Stimulated activated naive B cell treated with anti-CD40 and anti-IgM and Interleukin-4, amounts not matched to agents 10 μg/mL and 1 μg/mL and 100 μg/mL, for 72 hours (primary cell): ENCODE measurements at places on chromosomes 5 and 9.

DNA sequence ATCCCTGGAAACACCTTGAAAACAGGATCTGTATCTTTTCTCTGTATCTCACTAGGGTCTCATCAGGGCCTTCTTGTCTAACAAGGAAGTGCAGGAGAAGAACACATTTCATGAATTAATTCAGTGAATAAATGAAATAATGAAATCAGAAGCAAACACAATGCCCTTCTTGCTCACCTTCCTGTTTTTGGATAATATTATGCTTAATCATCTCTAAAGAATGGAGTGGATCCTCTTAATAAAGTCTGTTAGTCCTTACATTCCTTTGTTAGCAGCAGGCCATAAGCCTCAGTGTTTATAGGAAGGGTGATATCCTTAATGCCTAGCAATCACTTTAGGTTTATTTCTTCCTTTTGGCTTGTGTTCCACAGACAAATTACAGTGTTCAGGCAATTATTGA, 837.1 kb upstream of the SEMA6A start:
- no peaks in the 10 kb centered on the region for H3K36me3 ChIP-seq
- H3K4me1 ChIP-seq = no peaks in the 10 kb centered on the region
- no peaks in the 10 kb centered on the region for H3K27me3 ChIP-seq

GRCh38 chr5:149264439-149265067, 7.1 kb upstream of the AFAP1L1 start:
- peaks cover 6% of the 10 kb centered on the region for H3K4me1 ChIP-seq
- no peak overlapping the region for H3K27ac ChIP-seq
- H3K36me3 ChIP-seq = peaks cover 12% of the 10 kb centered on the region
- no peak overlapping the region for H3K4me3 ChIP-seq
- no peak for DNase-seq

DNA sequence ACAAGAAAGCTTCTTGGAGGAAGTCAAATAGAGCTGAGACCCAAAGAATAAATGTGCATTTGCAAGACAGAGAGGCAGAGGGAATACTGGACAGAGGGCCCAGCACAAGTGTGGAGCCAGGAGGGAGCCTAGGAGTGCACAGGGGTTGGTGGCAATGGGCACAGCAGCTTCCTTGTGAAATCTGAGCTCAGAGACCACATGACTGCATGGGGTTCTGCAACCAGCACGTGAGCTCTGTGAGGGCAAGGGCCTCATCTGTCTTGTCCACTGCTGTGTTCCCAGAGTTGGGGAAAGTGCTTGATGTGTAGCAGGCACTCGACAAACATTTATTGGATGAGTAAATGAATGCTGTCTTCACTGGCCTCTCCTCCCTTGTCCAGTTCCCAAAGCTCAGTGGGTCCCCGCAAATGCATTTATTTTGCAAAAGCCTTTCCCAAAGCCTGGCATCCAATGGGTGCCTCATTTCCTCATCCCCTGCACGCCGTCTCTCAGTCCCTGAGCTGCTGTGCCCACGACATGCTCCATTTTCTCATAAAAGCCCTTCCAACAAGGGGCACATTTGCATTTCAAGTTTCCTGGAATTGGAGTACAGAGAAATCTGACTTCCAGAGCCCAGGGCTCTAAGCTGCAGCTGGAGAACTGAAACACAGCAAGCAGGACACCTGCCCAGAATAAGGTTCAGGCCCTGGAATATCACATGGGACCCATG, 58.5 kb downstream of the KCNIP1 start:
- DNase-seq = no peak
- no peak overlapping the region for H3K27ac ChIP-seq
- H3K36me3 ChIP-seq = no peaks in the 10 kb centered on the region
- H3K4me3 ChIP-seq = no peak overlapping the region
- H3K4me1 ChIP-seq = no peaks in the 10 kb centered on the region

GRCh38 chr5:56900858-56901578, 8.4 kb upstream of the SETD9 start:
- peak; percentile 7 for DNase-seq
- H3K4me1 ChIP-seq = peaks cover 5% of the 10 kb centered on the region
- H3K27ac ChIP-seq = no peak overlapping the region
- H3K36me3 ChIP-seq = peaks cover 12% of the 10 kb centered on the region
- H3K27me3 ChIP-seq = no peaks in the 10 kb centered on the region

GRCh38 chr5:115487756-115488155, 56.8 kb downstream of the FEM1C start:
- H3K4me3 ChIP-seq = no peak overlapping the region
- H3K27ac ChIP-seq = peak overlapping the region; percentile 76
- H3K4me1 ChIP-seq = peaks cover 13% of the 10 kb centered on the region
- H3K36me3 ChIP-seq = no peaks in the 10 kb centered on the region
- peaks cover 18% of the 10 kb centered on the region for H3K27me3 ChIP-seq
- DNase-seq = peak; percentile 9

- H3K27me3 ChIP-seq = no peaks in the 10 kb centered on the region
- peak overlapping the region; percentile 79 for H3K27ac ChIP-seq
- DNase-seq = no peak
Observed at GRCh38 chr9:76530458-76531110, 71.6 kb downstream of the GCNT1 start.

DNA sequence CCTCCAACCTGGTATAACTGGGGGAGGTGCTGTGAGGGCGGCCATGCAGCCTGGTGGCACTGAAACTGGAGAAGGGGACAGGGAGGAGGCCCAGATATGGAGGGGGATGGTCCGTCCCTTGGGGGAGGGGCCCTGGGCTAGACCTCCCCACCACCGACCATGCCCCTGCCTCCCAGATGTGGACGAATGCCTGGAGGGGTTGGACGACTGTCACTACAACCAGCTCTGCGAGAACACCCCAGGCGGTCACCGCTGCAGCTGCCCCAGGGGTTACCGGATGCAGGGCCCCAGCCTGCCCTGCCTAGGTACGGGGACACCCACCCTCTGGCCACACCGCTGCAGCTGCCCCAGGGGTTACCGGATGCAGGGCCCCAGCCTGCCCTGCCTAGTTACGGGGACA, 15.4 kb upstream of the ASS1 start:
- no peak for DNase-seq
- peaks cover 45% of the 10 kb centered on the region for H3K27me3 ChIP-seq
- peaks cover 10% of the 10 kb centered on the region for H3K36me3 ChIP-seq
- H3K4me1 ChIP-seq = peaks cover 21% of the 10 kb centered on the region

- H3K4me1 ChIP-seq = peaks cover 69% of the 10 kb centered on the region
- H3K36me3 ChIP-seq = peaks cover 31% of the 10 kb centered on the region
- DNase-seq = peak; percentile 93
- no peaks in the 10 kb centered on the region for H3K27me3 ChIP-seq
- H3K4me3 ChIP-seq = peak overlapping the region; percentile 91
Observed at GRCh38 chr5:10562201-10563109, 1.4 kb upstream of the ANKRD33B start.

GRCh38 chr5:140324617-140325241, 21.7 kb downstream of the HBEGF start:
- H3K27me3 ChIP-seq = no peaks in the 10 kb centered on the region
- H3K36me3 ChIP-seq = no peaks in the 10 kb centered on the region
- DNase-seq = no peak

DNA sequence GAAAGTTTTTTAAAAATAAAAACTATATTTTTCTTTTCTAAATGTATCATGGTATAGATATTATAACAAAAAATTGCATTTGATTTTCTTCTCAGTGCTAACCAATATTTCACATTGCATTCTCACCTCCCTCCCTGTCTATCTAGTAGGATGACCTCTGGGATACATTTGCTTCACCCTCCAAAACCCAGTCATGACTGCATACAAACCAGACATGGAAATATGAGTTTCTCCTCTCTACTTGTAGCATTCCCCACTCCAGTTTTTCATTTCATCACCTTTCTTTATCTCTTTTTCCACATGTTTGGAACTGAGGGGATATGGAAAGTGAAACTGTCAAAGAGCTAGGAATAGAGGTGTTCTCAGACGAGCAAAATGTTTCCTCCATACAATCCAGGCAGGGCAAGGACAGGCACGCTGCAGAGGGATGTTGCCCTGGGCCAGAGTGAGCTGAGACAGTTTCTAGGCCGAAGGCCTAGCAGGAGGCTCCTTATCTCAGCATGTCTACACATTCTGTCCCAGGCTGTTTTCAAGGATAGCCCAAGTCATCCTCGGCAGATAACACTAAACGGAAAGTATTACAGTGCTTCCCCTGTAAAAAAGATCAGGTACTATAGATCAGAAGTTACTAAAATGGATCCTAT, 46.7 kb downstream of the MEF2C start:
- peaks cover 40% of the 10 kb centered on the region for H3K36me3 ChIP-seq
- H3K27me3 ChIP-seq = no peaks in the 10 kb centered on the region
- peaks cover 34% of the 10 kb centered on the region for H3K4me1 ChIP-seq
- H3K4me3 ChIP-seq = peak overlapping the region; percentile 68

DNA sequence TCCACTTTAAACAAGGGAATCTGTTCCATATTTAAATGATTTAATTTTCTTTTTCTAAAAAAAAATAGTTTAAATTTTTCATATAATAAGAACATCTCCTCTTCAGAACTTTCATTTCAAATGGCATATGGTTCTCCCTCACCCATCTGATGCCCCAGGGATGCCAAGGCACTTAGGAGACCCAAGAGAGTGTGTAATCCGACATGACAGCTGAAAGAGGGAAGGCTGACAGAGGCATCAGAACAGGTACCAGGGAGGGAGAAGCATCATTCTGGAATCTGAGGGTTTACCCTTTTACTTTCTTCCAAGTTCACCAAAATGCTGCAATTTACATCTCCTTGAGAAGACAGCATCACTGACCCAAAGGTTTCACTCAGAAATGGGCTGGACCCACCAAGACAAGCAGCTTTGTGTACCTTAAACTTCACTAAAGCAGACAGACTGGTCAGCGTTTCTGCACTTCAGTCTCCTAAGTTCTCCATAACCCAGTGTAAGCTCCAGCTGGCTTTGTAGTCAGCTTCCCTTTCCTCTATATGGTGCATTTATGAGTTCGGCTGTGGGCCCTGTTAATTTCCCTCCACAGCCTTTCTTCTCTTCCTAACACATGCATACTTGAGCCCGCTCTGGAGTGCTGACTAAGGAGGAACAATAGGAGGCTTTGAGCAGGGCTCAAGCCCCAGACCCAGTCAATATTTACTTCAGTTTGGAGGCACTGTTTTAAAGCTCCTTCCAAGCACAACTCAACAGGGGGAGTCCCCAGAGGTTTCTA, 17.7 kb downstream of the EFNA5 start:
- no peak for DNase-seq
- H3K27ac ChIP-seq = no peak overlapping the region
- no peaks in the 10 kb centered on the region for H3K4me1 ChIP-seq
- H3K4me3 ChIP-seq = no peak overlapping the region

GRCh38 chr5:158841481-158842276, 258.0 kb downstream of the EBF1 start:
- no peak overlapping the region for H3K4me3 ChIP-seq
- H3K4me1 ChIP-seq = peaks cover 29% of the 10 kb centered on the region
- peaks cover 39% of the 10 kb centered on the region for H3K36me3 ChIP-seq

DNA sequence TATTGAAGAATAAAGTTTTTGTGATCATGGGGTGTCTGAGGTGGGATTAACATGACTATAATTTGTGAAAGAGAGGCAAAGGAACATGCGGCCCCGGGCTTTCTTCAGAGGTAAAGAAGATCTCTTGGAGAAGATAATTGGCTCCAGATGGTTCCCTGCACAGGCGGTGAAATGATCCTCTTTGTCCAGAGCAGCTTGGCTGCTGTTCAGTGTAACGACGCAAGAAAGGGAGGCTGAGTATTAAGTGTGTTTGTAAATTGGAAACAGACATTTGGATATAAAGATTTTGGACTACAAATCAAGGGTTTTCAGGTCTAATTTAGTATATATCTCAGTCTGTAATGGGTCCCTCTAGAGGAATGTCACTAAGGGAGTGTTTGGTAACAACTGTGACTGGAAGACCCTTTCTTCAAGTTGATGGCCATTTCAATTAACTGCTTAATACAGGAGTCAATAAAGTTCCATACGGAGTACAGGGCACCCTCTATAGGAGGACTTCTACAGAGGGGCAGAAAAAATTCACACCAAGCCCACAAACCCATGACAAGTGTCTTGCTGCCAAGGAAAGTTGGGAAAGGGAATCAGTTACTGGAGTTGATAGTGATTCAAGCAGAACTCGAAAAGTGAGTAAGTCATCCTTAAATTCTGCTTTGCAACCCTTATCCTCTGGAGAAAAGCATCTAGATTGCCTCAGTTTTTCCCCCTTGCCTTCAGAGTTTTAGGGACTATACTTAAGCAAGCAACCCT, 4.1 kb downstream of the EQTN start:
- no peak overlapping the region for H3K4me3 ChIP-seq
- DNase-seq = no peak
- no peaks in the 10 kb centered on the region for H3K36me3 ChIP-seq
- no peaks in the 10 kb centered on the region for H3K4me1 ChIP-seq

DNA sequence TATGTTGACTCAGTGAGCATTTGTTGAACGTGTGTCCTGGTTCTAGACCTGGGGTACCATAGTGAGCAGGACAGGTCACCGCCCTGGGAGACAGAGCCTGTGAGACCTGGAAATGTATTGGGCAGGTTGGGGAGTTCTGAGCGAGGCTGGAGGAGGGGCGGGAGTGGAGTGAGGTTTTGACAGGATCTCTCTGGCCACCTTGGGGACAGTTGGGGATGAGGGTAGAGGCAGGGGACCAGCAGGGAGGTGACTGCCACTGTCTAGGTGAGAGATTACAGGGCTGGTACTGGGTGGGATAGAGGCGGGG, 7.4 kb downstream of the WNK2 start:
- H3K4me1 ChIP-seq = no peaks in the 10 kb centered on the region
- no peak for DNase-seq
- no peak overlapping the region for H3K27ac ChIP-seq

GRCh38 chr5:110768138-110768860, 29.5 kb downstream of the SLC25A46 start:
- peaks cover 5% of the 10 kb centered on the region for H3K36me3 ChIP-seq
- no peaks in the 10 kb centered on the region for H3K27me3 ChIP-seq
- no peaks in the 10 kb centered on the region for H3K4me1 ChIP-seq
- no peak overlapping the region for H3K4me3 ChIP-seq
- H3K27ac ChIP-seq = no peak overlapping the region

DNA sequence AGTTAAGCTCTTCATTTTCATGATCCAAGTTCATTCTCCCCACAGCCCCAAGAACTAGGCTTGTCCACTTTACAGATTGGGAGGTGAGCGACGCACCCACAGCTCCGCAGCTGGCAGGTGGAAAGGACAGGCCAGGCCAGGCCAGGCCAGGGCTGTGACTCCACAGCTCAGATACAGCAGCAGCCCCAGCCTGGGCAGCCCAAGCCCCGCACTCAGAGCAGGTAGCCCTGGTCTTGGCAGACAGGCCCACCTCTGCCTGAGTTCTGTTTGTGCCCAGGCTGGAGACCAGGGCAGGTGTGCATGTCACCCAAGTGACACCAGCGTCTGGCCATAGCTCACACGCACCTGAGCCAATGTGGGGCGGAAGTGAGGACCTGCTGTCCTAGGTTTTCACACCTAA, 124.7 kb downstream of the WNK2 start:
- peaks cover 20% of the 10 kb centered on the region for H3K27me3 ChIP-seq
- H3K27ac ChIP-seq = no peak overlapping the region
- H3K4me3 ChIP-seq = no peak overlapping the region
- no peaks in the 10 kb centered on the region for H3K4me1 ChIP-seq

GRCh38 chr5:100877274-100877673, 25.8 kb downstream of the ST8SIA4 start:
- DNase-seq = no peak
- H3K4me1 ChIP-seq = peaks cover 20% of the 10 kb centered on the region
- no peaks in the 10 kb centered on the region for H3K27me3 ChIP-seq
- peaks cover 37% of the 10 kb centered on the region for H3K36me3 ChIP-seq
- H3K27ac ChIP-seq = peak overlapping the region; percentile 75
- no peak overlapping the region for H3K4me3 ChIP-seq
